Frontal cortex (tissue), 4 donors: ENCODE measurements at places on chromosomes 5 and 9. TPM values are rescaled to one million over a fixed set of nuclear protein-coding genes. Genes with fewer than 3 reads are reported as not detected.

OSMR gene
- total RNA-seq = 0.82 TPM

NEUROG1 gene
- 0.41 TPM for total RNA-seq

PGM5 gene
- total RNA-seq = 3.3 TPM

IL9 gene
- total RNA-seq = not detected

SPINK9 gene
- total RNA-seq = not detected

PDE8B gene
- 7.3 TPM for total RNA-seq

GABRA1 gene
- 29.8 TPM for total RNA-seq

RALGPS1 gene
- 53.8 TPM for total RNA-seq
